Right cardiac atrium (tissue), 5 donors: ENCODE measurements at places on chromosomes 12 and 14. TPM values are rescaled to one million over a fixed set of nuclear protein-coding genes. Genes with fewer than 3 reads are reported as not detected.

Gene KIF26A
- total RNA-seq: 7.9 TPM

Gene NDUFA9
- total RNA-seq: 160 TPM

Gene LIMA1
- 22.3 TPM for total RNA-seq

- DNase-seq: no peak
Observed at GRCh38 chr12:68271346-68271745, 17.9 kb upstream of the IL22 start.

DNA sequence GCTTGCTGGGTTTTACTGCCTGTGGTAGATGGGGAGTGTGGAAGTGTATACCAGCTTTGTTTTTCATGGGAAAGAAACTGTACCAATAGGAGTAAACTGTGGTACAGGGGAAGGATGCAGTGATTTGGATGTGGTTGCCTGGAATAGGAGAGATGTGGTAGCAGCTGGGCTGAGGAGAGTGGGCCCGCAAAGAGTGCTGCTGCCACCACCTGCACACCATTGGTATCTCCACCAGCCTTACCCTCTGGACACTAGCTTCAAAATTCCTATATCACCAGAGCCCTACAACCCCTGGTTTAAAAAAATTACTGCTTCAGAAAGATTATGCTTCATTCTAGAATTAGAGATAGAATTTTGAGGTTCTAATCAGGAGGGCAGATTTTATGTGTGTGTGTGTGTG lies 53.6 kb downstream of the AKAP6 start:
- DNase-seq: no peak
